Mucosa of descending colon (tissue), 3 donors: ENCODE measurements at places on chromosomes 7 and 10.

- no peak for DNase-seq
Observed at GRCh38 chr7:28480595-28480994, 68.3 kb downstream of the CREB5 start.

- no peak for DNase-seq
Observed at GRCh38 chr10:97895915-97896314, 46.3 kb downstream of the GOLGA7B start.

- DNase-seq, result no peak
Observed at GRCh38 chr7:47416492-47417480, 165.1 kb downstream of the TNS3 start.

DNA sequence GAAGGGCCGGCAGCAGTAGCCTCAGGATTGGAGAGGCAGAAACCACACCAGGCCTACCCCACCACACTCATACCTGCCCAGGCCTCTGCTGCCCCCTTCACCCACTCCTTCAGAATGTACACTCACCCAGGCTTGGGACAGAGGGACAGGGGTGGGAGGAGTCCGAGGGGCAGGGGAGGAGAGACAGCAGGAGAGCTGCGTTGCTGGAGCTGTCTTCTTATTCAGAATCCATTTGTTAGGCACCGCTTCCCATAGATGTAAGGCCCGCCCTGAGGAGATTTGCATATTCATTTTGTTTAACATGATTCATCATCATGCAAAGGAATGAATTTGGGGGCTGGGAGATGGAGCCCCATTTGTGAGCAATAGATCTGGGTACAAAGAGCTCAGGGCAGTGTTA lies 156.7 kb downstream of the CDH23 start:
- no peak for DNase-seq

GRCh38 chr7:104074529-104074928 lies 85.1 kb upstream of the RELN start:
- DNase-seq, result no peak
